ENCODE measurements at places on chromosomes 1 and 21. TPM values are rescaled to one million over a fixed set of nuclear protein-coding genes. Genes with fewer than 3 reads are reported as not detected.

GRCh38 chr1:177080564-177080963 is 83.9 kb downstream of the ASTN1 start:
- no peak for DNase-seq

NLRP3 gene
- total RNA-seq: not detected

SPRR5 gene
- total RNA-seq: not detected

DNA sequence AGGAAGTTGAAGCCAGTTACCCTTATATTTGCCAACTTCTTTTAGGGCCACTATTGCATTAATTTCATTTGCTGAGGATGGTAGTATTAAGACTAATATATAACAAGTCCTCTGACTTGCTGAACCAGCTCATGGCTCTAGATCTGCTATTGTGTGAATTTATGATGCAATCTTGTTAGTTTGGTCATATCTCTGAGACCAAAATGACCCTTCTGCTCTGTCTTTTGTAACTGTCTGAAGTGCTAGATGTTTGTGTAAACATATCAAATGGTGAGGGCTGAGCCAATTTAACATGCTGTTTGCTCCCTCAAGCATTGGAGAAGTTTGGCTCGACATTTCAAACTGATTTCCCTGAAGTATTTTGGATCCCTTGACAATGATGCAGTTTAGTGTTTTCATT is 106.9 kb upstream of the PTGFR start:
- DNase-seq: no peak

STYXL2 gene
- total RNA-seq: 0.03 TPM

BGLAP gene
- not detected for total RNA-seq

DNA sequence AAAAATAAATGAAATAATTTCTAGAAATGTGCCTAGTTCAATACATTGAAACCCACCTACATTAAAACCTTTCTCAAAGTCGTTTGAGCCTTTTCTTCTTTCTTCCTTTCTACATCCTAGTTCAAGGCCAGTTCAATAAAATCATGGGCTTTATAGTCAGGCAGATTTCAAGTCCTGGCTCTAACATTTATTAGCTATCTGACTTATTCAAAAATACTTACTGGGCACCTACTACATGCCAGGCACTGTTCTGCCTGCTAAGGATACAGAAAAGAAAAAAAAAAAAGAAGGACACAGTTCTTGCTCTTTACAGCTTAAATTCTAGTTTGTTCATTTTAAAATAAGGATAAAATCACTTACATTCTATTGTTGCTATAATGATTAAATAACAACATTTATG is 134.2 kb upstream of the FGGY start:
- no peak for DNase-seq

DNA sequence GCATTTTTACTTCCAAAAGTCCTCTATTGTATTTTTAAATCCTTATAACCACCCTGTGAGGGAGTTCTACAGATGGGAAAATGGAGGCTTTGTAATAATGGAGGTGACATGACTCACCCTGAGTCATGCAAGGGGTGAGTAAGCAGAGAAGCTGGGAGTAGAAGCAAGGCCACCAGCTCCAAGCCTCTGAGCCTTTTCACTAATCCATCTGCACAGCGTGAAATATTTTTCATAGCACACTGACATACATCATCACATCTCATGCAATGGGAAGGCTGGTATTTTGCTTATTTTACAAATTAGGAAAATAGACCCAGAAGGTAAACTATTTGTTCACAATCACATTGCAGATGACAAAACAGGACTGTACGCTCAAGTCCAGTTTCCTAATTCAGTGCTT is 96.9 kb downstream of the KCNH1 start:
- peak; percentile 77 for DNase-seq

DNA sequence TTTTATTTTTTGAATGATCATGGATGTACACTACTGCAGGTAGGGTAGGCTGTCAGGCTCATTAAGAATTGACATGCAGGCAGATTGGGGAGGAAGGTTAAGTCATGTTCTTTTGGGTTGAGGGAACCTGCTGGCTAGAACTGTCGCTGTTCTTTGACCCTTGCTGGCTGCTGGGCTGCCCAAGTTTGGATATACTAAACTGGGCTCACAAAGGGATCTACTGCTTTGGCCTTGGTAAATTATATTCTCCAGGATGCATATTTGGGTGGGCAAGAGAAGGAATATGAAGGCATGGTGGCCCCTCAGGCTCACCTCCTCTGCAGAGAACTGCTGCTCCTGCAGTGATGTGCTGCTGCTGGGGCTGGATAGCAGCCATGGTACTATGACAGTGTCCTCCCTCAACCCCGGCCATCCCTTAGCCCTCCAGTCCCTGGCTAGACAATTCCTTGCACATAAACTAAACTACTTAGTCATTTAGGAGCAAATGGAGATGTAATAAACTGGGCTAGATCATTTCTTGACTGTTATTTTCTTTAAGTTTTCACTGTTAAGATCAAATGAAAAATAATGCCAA is 6.1 kb downstream of the ATP1A1 start:
- DNase-seq: no peak

CD46 gene
- 60.1 TPM for total RNA-seq

- DNase-seq: no peak
Observed at GRCh38 chr1:29547300-29547699, 311.0 kb downstream of the PTPRU start.

- DNase-seq: no peak
Observed at GRCh38 chr1:45470306-45470798, 20.6 kb downstream of the TESK2 start.

DNA sequence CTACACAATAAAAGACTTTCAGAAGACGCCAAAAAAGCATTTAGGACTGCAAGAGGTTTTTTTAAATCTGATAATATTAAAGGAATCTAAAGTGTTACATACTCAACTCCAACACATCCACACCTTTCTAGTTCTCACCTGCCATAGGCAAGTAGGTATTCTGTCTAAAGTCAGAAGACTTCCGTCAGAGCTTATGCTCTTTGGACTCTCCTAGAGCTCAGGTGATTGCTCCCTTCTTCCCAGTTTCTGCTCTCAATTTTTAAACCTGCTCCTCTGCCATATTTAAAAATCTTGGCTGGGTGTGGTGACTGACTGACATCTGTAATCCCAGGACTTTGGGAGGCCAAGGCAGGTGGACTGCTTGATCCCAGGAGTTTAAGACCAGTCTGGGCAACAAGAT is 16.6 kb downstream of the EVI5 start:
- no peak for DNase-seq

NGF gene
- total RNA-seq: not detected

GRCh38 chr1:209829716-209830115 is 1.9 kb downstream of the UTP25 start:
- no peak for DNase-seq

- no peak for DNase-seq
Observed at GRCh38 chr1:157410457-157410856, 141.9 kb downstream of the FCRL5 start.

- no peak for DNase-seq
Observed at GRCh38 chr1:20834780-20835179, 47.7 kb upstream of the HP1BP3 start.

GRCh38 chr1:163914785-163915413 is 593.1 kb downstream of the NUF2 start:
- DNase-seq: no peak
